ENCODE measurements at places on chromosomes 7 and 10. TPM values are rescaled to one million over a fixed set of nuclear protein-coding genes. Genes with fewer than 3 reads are reported as not detected.

- DNase-seq: no peak
These were observed 25.2 kb downstream of the PALD1 start for GRCh38 chr10:70503776-70504175.

DNA sequence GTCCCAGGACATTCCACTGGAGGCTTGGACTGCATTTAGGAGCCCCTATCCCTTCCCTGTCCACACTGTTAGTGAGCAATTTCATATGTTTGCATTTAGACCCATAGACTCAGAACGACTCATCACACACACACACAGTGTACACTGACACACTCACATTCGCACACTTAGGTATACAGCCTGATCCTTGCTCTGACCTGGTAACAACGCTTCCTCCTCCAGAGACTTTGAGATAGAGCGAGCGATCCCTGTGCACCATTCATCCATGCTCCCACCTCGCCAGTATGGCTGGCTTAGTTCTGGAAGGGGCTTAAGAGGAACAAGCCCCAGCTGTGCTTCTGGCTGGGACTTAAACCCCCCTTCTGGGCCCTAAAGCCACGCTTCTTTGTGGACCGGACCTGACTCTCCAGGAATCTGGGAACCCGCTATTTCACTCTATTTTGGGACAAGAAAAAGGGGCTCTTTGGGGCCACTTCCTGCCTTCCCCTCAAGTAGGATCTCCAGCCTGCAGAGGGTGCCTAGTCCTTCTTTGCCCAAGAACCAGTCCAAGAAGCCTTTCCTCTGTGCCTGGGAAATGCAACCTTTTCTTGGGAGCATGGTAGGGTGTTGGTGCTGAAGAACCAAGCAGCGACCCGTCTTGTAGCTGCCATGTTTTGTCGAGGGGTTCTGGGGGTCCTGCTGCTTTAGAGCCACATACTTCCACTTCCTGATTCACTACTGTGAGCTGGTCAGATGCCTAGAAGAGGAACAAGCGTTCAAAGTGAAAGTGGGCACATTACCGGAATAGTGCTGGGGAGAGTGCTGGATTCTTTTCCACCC, 1.1 kb upstream of the HOXA13 start:
- DNase-seq: no peak

DNA sequence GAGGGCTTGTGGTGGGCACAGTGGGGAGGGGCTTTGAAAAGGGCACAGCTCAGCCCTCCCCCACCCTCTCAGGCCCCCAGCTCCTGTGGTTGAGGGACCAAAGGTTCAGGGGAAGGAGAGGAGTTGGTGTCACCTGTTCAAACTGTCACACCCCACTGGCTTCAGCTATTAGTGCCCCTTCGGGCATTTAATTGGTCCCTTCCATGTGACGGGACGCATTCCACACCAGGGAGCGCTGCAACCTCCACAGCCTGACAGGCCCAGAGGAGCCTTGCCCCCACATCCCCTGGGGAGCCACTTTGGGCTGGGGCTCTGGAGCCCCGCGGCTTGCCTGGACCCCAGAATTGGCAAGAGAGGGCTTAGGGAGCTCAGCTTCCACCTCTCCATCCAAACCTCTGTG, 75.7 kb downstream of the C10orf105 start:
- DNase-seq: no peak

DNA sequence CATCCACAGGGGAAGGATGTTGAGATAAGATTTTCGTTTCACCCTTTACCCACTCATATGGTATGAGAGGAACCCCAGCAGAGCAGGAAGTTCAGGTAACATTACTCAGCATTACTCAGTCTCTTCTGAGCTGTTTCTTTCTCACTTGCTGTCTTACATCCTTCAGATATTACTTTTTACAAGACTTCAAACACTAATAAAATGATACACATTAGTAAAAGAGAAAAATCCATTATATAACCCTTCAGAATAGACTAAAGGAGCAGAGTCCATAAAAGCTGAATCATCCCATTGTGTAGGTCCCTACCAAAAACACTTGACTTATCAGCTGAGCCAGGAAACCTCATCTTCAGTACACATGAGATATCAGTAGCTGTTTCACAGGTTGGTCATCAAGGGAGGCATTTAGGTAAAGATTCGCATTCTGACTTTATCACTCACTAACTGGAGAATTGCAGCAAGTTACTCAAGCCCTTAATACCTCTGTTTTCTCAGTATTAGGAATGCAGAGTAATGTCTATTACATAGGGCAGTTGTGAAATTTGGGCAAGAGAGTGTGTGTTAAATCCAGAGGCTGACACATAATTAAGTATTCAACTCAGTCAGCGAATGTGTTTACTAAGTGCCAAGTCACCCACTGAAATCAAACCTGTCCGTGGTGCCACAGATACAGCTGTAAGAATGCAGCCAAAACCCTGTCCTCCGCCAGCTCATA, 44.7 kb downstream of the KLF6 start:
- no peak for DNase-seq

- peak; percentile 84 for DNase-seq
These were observed 252.1 kb downstream of the GLI3 start for GRCh38 chr7:41984888-41985287.

DNA sequence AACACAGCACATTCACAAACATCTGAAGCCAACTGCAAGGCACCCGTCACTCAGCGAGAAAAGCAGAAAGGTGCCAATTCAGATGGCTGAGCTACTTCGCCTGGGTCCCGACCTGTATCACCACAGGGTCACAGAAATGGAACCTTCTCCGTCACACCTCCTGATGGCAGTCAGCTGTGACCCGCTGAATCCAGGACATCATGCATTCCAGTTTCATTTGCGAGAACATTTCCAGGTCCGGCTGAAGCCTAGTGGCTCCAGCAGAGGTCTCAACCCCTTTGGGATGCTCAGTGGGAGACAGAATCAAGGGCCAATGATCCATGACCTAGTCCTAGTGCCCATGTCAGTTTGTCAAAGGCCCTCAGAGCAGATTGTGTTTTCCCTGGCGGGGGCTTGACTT, 193.6 kb upstream of the KLF14 start:
- no peak for DNase-seq

- peak; percentile 68 for DNase-seq
These were observed 14.1 kb upstream of the LAMB1 start for GRCh38 chr7:108016841-108017775.

DNA sequence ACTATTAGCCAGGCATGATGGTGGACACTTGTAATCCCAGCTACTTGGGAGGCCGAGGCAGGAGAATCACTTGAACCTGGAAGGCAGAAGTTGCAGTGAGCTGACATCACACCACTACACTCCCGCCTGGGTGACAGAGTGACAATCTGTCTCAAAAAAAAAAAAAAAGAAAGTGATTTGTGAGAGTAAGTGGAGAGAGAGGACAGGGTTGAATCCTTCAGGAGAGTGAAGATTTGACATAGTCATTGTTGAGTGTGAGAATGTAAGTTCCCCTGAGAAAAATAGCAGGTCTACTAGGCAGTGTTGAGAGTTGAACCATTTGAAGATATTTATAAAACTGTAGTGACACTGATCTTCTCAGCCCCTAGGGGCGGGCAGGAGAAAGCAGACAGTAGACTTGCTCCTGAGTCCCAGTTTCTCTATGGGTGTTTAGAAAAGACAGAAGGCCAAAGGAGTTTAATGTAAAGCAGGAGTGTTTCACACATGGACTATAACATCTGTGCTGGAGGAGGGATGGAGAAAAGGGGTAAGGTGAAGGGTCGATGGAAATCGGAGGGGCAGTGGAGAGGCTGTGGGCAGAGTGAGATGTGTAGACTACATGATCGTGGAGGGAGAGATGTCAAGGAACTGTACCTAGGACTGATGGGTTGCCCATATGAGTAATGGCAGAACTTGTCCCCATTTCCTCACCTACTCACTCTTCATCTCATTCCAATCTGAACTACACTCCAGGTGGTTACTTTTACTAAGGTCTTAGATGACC, 13.7 kb upstream of the LAMB4 start:
- no peak for DNase-seq

DNA sequence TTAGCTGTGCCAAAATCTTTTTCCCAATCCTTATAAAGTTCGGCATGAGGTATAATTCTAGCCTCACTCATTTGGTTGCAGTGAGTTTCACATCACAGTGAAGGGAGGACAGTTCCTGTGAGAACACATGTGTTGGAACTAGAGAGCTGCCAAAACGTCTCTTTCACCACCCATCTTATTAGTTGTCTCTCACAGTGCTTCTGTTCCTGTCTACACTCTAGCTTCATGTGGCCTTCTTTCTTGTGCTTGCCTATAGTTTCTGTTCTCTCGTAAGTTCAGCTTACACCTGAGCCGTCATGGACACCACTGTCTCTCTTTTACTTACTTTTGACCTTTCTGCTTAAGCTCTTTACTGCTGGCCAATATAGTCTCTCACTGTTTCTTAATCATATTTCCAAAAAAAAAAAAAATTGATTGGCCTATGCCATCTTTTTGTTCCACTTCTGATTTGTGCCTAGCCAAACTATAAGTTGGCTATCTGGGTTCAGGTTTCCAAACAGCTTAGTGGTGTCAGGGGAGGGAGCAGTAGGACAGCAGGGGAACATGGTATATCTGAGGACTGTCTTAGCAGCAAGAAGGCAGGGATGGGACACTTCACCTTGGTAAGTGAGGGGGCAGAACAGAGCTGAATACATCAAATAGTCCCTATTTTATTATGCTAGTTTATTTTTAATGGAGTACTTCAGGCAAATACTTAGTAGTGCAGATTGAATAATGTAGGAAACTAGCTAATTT, 38.0 kb downstream of the ZNRF2 start:
- no peak for DNase-seq

DNA sequence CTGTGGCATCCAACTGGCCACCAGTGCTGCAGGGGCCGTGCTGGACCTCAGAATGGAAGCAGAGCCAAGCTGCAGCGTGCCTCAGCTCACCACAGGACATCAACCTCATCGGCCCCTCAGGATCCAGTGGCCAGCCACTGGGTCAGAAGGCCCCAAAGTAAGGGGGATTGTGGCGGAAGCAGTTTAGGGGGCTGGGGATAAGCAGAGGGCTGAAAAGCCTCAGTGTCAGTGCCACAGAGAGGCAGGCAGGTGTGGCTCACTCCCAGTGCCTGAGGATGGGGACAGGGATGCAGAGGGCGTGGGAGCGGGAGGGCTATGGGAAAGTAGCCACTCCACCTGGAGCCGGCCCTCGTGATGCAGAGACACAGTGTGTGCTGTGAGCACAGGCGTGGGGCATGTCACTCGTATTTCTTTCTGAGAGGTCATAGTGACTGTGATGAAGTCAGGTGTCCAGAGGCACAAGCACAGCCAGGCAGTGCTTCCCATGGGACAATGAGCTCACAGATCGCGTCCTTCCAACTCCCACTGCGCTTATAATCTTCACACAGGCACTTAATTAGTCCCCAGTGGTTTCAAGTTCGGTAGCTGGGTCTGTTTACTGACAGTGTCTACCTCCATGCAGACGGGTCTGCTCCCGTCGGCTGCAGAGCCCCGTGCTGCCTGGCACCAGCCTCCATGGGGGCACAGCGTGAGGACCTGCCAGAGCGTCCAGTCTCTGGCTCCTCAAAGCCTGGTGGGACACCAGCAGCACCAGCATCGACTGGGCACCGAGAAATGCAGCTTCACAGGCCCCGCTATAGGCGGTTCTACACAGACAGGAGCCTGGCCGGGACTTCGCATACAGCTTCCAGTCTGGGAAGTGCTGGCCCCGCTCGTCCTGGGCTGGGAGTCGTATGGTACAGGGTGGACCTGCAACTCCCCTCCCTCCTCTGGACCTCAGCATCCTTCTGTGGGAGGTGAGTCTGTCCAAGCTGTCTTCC, 42.9 kb upstream of the CNPY1 start:
- DNase-seq: peak; percentile 75

GRCh38 chr7:877312-878232, 1.2 kb downstream of the GET4 start:
- DNase-seq: peak; percentile 85

GRCh38 chr7:1665549-1666316, 4.3 kb upstream of the ELFN1 start:
- DNase-seq: peak; percentile 97

DNA sequence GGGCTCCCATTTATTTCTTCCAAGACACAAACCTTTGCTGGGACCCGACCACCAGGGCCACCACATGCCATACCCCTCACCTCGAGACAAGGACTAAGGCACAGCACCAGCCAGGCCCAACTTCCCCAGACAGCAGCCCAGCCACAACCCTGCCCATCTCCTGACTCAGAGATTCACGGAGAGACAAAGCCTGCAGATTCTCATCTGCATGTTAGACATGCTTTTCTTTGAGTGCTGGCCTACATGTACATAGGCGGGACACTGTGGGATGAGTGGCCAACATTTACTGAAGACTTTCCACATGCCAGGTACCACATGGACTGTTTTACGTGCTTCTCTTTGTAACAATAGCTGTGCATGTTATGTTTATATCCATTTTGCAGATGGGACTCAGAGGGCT, 221.3 kb upstream of the ZMIZ1 start:
- no peak for DNase-seq

- no peak for DNase-seq
These were observed 111.3 kb upstream of the CARD11 start for GRCh38 chr7:3154881-3155494.

ZNF804B gene
- total RNA-seq: not detected

CLEC2L gene
- total RNA-seq: not detected

SYT15 gene
- total RNA-seq: under 0.01 TPM

SLC26A3 gene
- not detected for total RNA-seq

ATXN7L1 gene
- 8.8 TPM for total RNA-seq

GNGT1 gene
- total RNA-seq: not detected

ZNF789 gene
- total RNA-seq: 6.9 TPM

GOLGA7B gene
- not detected for total RNA-seq

FRMD4A gene
- 42.4 TPM for total RNA-seq

PRKRIP1 gene
- total RNA-seq: 14.5 TPM
